ENCODE measurements at places on chromosomes 6 and 20.

DNA sequence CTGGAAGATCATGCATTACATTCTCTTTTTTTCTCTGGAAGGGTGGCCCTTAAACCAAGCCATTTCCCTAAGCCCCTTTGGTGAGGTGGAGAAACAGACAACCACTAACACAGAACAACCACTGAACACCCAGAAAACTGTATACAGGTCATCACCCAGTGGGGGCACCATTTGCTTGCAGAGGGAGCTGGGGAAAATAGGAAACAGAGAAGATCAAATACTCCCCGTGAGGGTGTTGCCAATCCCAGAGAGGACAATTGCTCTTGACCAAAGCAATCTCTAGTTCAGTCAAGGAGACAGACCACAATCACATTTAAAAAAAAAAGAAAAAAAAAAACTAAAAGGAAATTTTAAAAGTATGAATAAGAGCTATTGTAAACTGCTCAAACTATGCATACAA lies 865 bp upstream of the DAAM2 start:
- no peak for DNase-seq

DNA sequence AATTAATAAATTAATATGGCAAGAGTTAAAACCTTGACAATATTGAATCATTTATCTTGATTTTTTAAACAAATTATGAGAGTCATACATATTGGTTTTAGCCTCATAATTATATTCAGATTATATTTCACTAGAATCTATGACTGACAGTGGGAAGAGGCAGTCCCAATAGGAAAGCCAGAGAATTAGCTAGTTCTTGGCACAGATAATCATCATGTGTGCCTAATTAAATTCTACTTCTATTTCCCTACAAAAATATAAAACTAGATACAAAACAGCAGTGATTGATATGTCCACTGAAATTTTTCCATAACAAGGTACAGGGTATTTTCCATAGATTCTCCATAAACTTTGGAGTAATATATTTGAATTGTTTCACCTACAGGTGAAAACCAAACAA lies 38.6 kb downstream of the COL9A1 start:
- no peak for DNase-seq

DNA sequence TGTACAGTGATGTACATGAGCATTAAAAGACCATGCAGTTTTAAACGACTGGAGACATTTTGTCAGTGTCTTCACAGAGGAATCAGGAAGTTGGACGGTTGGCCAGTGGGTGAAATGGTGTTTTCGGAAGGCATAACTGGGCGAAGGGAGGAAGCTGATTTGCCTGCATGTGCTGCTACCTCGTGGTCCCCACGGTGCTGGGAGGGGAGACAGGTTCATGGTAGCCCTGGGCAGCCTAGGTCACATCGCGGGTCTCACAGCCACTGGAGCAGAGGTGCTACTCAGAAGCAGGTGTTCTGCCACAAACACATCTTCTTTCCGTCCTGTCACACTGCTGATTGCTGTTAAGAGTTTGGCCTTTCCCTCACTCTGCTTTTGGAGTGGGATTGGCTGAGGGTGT lies 35.2 kb downstream of the HIVEP1 start:
- no peak for DNase-seq

DNA sequence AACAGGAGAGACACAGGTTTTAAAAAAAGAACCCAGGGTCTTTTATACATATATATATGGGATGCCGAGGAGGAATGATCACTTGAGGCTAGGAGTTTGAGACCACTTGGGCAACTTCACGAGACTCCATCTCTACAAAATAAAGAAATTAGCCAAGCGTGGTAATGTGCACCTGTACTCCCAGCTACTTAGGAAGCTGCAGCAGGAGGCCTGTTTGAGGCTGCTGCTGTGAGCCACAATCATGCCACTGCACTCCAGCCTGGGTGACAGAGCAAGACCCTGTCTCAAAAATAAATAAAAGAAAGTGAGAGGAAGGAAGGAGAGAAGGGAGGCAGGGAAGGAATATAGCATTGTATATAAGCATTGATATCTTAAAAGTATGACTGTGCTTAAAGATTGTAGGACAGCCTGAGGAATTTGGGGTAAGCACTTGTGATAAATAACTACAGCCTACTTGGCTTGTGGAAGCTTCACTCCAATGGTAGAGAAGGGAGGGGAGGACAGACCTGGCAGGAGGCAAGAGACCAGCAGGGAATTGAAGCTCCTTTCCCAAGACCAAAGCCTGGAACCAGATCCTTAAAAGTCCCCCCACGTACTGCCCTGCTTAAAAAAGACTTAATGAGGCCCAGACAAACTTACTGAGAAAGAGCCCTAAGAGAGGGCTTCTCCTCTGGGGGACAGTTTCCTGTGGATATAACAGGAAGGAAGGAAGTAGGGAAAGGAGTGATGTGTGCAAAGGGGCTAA lies 2.5 kb upstream of the SNTA1 start:
- DNase-seq: no peak

GRCh38 chr6:33176906-33177305 lies 15.4 kb downstream of the COL11A2 start:
- no peak for DNase-seq

DNA sequence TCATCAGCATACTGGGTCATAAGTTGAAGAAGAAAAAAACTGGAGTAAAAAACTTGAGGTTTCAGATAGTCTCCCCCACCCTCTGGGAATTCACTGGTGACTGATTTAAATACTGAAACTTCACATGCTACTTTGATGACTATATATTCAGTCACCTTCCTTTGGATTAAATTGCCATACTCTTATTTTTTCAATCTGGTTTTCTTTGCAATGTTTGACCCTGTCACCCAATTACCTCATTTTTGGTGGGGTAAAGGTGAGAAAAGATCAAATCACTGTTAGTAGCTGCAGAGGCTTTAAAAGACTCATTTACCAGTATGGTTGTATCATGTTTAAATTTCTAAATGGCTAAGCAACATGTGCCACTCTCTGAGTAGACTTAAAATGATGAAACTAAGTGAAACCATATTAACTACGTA lies 862.7 kb upstream of the FLRT3 start:
- no peak for DNase-seq

DNA sequence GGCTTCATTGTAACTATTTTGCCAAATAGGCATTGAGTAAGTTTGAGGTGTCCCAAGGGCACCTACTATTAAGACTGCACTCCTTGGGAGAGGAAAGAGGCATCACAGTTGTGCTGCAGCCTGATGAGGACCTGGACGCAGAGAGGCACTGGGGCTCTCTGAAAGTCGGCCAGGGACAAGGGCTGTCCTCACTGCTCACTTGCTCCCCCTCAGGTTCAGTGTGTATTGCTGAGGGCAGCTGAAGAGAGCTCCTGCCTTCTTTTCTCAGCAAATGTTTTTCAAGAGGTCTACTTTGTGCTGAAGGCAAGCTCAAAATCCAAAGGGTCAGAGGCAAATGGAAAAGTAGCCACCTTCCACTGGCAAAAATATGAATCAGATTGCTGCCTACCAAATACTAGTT lies 331.8 kb downstream of the RIMS1 start:
- DNase-seq: peak; percentile 94

All from cerebellar cortex (tissue), 1 donor.